ENCODE measurements at places on chromosomes 1 and 21. TPM values are rescaled to one million over a fixed set of nuclear protein-coding genes. Genes with fewer than 3 reads are reported as not detected.

Gene B3GALT5
- total RNA-seq: not detected

Gene ADGRB2
- 0.32 TPM for total RNA-seq

Gene SH2D1B
- total RNA-seq: not detected

Gene WLS
- total RNA-seq: not detected

Gene KRTAP21-3
- not detected for total RNA-seq

Gene CYP2J2
- total RNA-seq: 1.0 TPM

Gene WNT9A
- 0.25 TPM for total RNA-seq

Data from T-helper 2 cell treated with Interferon-gamma antibody and Interleukin-4, amounts not matched to agents 100 ng/mL and 5 ng/mL, for 36 hours (primary cell).